HS-27A (cell line): ENCODE measurements at places on chromosomes 1 and 21.

DNA sequence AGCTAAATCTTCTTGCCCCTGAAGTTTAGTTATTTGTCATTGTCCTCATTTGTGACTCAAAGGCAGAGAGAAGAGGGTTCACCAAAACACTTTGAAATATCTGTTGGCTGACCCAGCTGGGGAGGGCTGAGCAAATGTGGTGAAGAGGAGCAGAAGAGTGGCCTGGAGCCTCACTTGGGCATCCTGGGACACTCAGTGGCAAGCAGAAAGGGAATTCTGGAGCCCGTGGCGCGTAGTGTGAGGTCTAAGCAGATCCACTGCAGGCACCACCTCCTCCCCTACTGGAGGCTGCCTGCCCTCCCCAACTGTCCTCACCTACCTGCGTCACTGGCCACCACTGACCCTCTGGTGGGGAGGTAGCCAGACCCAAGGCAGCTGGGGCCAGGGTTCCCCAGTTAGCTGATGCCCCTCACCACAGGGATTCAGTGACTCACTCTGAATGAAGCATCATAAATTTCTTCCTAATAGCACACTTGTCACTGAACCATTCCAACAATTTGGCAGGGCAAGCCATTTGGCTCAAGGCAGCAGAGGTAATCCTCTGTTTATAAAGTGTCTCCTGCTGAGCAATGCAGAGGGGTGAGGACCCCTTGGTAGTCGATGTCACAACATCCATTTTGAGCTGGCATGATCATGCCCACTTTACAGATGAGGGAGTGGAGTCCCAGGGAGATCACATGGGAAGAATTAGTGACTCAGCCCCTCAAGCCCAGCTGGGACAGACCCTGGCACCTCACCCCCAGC is 80.3 kb downstream of the NENF start:
- DNase-seq, result peak; percentile 49

DNA sequence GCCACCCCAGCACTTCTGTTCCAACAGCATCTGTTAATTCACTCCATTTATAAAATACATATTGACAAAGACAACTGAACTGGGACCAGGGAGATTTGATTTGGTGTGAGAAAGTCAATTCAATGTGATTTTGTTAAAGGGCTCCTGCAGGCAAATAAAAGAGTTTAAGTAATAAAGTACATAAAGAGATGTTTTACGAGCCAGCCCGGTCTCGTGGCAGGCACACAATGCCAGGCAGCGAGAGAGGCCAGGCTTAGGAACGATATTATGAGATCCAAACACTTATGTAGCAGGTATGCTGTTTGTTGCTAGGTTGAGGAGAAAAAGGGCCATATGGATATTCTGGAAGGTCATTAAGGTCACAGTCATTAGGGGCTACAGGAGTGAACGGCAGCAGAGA is 227.1 kb downstream of the KCTD3 start:
- DNase-seq, result no peak

DNA sequence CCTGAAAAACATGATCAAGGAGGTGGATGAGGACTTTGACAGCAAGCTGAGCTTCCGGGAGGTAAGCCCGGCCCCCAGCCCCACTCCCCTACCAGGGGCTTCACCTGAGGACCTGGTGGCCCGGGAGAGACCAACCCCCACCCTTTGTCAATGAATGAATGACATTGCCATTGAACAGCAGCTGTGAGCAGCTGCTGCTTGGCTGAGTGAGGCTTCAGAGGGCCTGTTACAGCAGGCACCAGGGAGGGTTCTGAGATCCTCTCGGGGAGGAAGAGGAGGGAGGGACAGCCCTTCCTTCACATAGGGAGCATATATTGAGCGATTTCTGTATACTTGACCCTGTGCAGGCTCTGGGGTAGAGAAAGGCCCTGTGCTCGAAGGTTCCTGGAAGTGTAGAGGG is 12.3 kb upstream of the CTRC start:
- DNase-seq, result no peak

DNA sequence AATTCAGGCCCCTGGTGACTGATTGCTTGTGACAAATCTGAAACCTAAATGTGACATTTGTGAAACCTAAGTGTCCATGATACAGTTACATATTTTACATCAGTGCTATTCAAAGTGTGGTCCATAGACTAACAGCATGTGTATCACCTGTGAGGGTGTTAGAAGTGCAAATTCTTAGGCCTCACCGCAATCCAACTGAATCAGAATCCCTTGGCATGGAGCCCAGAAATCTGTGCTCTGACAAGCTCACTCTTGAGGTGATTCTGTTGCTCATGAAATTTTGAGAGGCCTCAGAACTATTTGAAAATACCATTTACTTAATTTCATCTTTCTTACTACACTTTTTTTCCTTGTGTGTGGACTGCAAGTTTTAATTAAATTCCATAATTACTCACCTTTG is 587.9 kb downstream of the ADGRL2 start:
- DNase-seq, result no peak

DNA sequence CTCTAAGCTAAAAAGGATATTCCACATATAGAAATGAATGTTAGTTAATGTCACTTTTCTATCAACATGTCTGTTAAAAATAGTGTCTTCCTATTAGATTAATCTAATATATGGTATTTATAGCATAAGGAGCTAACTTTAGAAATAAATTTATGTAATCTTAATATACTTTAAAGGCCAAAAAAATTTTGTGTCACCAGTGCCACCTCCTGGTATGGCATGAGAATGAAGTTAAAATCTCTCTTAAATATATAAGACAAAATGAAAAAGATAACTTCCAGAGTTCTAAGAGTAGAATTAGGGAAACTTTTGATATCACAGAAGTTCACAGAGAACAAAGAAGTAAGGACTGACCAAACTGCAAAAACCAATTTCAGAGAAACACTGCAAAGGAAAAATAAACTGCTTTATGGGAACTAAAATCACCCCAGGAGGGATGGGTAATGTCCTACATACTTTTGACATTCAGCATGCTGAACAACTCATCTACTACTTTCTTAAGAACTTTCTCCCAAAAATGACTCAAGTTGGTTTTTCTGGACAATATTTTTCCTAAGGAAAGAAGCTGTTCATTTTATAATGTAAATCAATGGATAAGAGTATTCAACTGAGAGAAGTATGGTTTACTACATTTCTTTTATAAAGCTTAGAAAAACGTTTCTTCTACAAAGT is 82.8 kb downstream of the TRIM33 start:
- no peak for DNase-seq

- DNase-seq, result no peak
Observed at GRCh38 chr1:224486801-224487583, 52.4 kb upstream of the WDR26 start.

DNA sequence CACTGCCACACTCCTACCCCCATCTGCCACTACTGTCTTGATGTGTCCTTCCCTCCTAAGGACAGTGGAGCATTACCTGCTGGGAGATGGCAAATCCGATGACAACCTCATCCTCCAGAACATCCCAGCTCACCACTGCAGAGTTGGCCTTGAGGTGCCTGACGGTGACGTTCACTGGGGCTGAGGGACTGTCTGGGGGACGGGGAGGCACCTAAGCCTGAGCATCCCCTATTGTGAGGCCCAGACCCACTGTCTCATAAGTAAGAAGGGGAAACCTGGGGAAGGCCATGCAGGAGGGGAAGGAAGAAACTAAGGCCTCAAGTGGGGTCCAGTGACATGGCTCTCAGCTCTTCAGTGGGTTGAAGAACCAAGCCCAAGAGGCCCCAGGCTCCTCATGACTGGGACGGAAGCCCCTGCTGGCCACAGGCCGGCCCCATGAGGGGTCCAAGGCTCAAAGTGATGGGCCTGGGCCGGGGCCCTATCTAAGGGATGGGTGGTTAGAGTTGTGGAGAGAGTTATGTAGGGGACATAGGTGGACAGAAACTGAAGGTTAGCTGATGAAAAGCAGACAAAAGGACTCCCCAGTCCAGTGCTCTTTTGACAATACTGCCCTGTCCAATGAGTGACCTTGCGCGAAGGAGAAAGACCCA is 1.8 kb downstream of the FNDC5 start:
- no peak for DNase-seq
